Smooth muscle cell of the brain vasculature (primary cell): ENCODE measurements at places on chromosomes 1 and 21.

- DNase-seq: no peak
Measured at GRCh38 chr1:201877877-201878401, 10.8 kb upstream of the SHISA4 start.

DNA sequence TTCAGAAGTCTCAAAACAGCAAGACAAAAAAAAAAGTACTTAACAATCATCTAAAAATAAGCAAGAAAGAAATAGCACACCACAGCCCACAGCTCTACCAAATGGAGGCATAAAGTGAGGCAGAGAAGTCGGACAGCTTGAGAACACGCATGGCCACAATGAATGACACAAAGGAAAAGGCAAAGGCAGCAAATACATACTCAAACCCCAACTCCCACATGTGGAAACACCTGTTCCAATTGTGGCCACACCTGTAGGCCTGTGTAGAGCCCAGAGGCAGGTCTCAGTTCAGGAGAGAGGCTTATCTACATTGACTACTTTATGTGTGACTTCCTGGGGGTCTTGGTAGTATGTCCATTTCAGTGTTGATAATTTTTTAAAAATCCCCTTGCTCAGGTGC is 543.5 kb downstream of the LMO4 start:
- DNase-seq: no peak

DNA sequence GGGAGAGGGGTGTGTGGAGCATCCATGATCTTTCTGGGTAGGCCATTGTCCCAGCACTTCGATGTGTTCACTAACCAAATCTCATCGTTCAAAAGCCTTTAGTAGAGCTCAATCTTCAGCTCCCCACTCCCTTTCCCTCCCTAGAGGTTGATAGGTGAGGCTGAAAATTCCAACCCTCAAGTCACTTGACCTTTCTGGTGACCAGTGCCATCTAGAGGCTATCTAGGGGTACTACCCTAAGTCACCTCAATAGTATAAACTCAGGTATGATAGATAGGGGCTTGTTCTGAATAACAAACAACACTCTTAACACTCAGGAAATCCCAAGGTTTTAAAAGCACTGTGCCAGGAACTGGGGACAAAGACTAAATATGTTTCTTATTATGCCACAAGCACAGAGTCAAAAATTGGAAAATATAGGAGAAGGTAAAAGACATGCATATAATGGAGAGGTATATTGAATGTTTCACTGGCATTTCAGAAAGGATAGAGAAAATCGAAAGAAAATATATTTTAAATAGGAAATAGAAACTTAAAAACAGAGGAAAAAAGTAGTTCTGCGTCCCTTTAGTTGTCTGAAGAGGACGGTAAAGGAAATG is 42.9 kb upstream of the CD53 start:
- no peak for DNase-seq

DNA sequence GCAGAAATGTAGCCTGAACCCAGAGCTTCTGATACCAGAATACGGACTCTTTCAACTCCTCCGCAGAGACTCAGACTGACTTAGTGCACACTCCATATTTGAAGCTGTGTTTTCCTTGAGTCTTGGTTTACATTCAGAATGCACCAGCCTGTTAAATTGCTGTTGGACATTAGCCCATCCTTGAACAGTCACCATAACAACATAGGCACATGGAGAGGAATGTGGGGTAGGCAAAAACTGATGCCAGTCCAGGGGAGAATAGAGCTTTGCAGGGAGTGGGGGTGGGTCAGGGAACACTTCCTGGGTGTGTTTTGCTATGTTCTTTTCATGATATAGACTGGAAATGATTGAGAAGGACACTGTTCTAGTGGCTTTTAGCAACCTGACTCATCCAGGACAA is 76.3 kb upstream of the CACNA1E start:
- no peak for DNase-seq

DNA sequence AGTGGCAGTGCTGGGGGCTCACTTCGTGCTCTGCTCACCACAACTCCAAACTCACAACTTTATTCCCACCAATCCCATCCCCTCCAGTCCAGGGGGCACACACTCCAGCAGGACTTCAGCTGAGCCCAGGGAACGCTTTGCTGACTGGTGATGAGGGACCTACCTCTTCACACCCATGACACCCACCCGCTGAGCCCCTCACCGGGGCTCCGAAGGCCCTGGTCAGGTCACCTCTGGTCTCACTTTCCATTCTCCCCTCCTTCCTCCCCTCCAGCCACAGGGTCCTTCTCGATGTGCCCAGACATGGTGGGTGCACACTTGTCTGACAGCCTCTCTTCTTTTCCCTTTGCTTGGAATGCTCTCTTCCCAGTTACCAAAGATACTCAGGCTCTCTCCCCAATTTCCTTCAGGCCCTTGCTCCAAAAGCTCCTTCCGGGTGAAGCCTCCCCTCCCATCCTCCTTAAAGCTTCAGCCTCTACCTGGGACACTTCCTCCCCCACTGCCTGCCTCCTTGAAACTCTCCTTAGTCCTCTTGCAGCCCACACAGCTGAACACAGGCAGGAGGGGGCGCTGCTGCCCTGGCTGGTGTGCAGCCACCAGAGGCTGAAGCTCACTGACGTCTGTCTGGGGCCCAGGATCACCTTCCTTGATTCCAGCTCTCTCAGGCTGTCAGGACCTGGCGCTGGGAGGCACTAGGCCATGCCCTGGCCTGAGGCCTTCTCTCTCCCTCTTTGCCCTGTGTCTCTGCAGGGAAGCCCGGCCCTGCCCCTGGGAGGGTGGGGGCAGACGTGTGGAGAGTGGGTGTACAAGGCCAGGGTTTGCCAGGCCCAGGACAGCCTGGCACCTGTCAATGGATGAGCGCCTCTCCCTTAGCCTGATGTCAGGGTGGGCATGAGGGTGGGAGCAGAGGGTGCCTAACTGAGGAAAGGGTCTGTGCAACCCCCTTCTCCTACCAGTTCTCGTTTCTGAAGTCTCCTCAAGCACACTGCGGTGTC is 1.6 kb downstream of the KCNE1 start:
- peak; percentile 28 for DNase-seq

GRCh38 chr1:50132347-50132894 is 23.7 kb downstream of the ELAVL4 start:
- no peak for DNase-seq

- no peak for DNase-seq
Measured at GRCh38 chr1:97545446-97545845, 375.4 kb downstream of the DPYD start.

DNA sequence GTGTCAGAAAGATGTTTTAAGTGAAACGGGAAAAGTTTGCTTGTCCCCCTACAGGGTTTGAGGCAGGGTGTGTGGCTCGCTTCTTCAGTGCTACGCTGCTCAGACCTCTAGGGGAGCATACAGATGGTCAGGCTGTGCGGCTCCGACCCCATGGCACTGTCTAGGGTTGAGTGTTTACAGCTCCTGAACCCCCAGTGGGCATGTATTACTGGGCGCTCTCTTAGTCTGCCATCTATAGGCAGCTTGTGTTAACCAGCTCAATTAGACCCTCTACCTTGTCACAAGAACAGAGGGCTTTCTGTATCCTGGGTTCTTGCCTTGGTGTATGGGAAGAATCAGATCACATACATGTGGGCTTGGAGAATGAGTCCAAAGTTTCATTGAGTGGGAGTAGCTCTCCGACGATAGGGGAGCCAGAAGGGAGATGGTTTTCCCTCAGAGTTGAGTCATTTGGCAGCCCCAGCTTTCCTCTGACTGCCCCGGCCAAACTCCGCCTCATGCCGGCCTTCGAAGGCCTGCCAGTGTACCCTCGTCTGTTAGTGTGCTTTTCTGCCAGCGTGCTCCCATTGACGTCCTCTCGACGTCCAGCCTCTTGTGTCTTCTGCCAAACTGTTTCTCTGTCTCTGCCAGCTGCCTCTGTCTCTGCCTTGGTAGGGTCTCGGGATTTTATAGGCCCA is 38.6 kb upstream of the ADGRL4 start:
- DNase-seq: no peak

GRCh38 chr1:22832414-22832786 is 121.8 kb downstream of the EPHB2 start:
- DNase-seq: no peak

- DNase-seq: no peak
Measured at GRCh38 chr1:183024317-183025009, 1.2 kb downstream of the LAMC1 start.

DNA sequence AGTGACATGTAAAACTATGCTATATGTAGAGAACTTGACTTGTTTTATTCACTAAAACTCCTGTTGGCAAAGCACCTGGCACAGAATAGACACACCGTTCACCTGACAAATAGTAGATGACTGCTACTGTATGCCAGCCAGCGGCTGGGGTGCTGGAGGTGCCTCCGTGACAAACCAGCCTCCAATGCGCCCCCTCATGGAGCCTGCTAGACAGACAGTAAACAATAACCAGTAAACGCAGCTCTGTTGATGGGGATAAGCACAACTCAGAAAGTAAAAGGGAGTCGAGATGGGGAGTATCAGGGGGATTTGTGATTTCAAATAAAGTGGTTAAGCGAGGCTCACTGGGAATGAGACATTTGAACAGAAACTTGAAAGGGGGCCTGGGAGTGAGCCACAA is 107.2 kb downstream of the PRDM2 start:
- DNase-seq: no peak

DNA sequence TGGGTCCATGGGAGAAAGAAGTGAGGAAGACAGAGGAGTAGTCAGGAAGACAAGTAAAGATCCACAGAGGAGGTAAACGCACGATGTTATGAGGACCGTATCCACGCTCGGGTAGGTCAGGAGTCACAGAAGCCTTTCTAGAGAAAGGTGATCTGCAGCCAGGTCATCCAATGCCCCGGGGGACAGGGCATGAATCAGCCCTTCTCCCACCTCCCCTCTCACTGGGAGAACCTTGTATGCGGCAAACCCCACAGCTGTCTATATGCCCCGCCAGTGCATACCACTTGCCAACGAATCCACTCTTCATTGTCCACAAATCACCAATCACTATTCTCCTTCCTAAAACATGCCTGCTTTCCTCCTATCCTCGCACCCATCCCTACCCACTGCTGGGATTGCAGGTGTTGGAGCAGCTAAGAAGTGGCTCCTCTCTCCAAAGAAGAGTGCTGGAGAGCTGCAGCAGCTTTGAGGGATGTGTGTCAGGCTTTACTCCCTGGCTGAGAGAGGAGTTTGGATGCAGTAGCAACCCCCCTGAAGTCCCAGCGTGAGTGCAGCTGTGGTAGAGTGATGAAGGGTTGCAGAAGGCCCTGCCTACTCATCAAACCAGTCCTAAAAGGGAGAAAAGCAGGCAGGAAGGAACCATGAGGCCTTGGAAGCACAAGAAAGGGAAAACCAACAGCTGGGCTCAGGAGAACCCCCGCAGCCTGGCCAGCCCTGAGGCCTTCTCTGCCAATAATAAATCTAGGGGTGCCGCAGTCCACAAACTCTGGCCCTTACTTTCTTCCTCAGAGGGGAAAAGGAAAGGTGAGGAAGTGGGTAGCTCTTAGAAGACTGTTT is 102.2 kb upstream of the GADD45A start:
- peak; percentile 50 for DNase-seq

DNA sequence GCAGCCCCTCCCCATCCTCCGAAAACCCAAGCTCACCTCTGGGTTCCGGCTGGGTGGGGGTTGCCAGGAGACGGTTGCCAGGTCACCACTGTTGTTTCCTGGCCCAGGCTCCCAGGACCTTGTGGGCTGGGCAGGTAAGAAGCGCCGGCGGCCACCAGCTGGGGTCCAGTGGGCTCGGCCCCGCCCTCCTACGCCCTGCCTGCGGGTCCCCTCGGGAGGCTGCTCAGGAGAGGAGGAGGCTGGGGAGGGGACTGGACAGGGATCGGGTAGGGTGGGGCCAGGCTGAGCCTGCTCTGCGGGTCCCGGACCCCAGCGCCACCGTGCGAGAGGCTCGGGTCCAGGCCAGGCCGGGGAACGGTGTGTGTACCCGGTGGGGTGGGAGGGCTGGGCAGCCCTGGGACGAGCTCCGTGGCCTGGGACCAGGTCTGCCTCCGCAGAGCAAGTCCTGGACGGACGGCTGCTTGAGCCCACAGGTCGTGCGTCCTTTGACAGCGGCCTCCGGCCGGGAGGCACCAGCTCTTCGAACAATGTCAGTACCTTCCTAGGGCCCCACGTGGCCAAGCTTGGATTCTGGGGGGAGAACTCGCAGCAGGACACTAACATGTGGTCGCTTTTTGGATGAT is at the start of gene TTLL10:
TSS of gene TTLL10 (plus strand) at position 88 of the 623 bp plus-strand sequence. CDS start 5,336 bp downstream, outside the sequence.
- no peak for DNase-seq

DNA sequence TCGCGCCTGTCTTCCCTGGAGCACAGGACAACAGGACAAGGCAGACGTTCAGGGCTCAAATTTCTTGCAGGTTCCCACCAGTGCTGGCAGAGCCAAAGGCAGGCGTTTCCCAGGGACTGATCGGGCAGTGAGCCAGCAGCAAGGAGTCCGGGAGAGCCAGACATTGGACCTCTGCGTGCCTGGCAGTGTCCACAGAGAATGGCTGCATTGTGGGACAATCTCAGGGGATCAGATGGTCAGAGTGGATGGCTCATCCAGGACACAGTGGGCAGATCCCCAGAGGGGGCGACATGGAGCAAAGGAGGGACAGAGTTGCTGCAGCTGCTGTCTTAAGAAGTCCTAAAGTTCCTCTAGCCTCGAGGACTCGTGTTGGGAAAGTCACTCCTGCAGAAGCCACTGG is 4.6 kb downstream of the TMEM63A start:
- no peak for DNase-seq

- DNase-seq: no peak
Measured at GRCh38 chr1:114522264-114522575, 11.2 kb upstream of the TRIM33 start.

- no peak for DNase-seq
Measured at GRCh38 chr1:30610917-30611316, 112.5 kb downstream of the MATN1 start.

GRCh38 chr1:181090641-181091126 is 2.2 kb downstream of the IER5 start:
- DNase-seq: no peak

- no peak for DNase-seq
Measured at GRCh38 chr1:13586001-13586400, 2.4 kb downstream of the PDPN start.

DNA sequence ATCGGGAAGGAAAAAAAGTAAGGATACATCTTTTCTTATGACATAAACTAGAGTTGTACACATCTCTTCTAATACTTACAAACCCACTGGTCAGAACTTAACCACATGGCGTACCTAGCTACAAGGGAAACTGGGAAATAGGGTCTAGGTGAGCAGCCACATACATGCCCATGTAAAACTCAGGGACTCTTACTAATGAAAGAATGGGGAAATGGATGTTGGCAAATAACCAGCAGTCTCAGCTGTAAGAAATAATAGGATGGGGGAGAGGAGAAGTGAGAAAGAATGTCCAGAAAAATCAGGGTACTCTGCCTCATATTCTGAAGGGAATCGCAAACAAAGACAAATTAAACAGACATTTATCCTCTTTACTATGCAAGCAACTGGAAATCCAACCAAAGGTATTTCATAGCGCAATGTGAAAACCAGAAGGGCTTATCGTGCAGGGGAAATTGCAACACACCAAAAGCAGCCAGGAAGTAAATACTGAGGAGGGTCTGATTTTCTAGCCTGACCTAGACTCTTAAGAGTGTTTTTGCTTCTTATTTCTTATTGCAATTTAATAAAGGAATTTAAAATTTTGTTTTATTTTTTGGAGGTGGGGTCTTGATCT is 17.5 kb downstream of the GTF2B start:
- no peak for DNase-seq

GRCh38 chr1:98792123-98792522 is 130.6 kb downstream of the SNX7 start:
- no peak for DNase-seq

- no peak for DNase-seq
Measured at GRCh38 chr1:227403535-227403934, 85.2 kb upstream of the CDC42BPA start.

- DNase-seq: no peak
Measured at GRCh38 chr21:46646541-46647154, 11.2 kb downstream of the PRMT2 start.

GRCh38 chr1:109792056-109792831 is 28.5 kb upstream of the EPS8L3 start:
- DNase-seq: peak; percentile 91
